ENCODE measurements at places on chromosomes 7 and 10.

DNA sequence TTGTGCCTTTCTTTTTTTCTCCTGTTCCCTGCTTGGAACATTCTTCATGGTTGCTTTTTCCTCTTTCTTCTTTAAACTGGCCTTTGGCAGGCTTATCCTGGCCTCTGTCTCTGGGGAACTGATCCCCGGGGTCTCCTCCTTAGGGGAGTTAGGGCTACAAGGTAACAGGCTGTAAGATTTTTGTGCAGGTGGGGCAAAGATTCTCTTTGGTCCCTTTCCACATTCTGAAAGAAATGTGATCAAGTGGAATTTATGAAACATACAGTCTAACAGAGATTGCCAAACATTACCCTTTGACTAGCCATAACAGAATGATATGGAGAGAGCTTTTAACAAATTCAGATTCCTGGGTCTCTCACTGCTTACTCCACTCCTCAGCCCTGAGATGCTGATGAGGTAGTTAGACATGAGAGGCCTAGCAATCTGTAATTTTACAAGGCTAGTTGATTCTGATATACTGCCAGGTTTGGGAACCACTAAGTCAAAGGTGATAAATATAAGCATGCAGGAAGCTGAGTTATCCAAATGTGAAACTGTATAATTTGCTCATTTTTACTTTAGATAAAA lies 8.8 kb downstream of the ZCWPW1 start:
- no peak for DNase-seq

DNA sequence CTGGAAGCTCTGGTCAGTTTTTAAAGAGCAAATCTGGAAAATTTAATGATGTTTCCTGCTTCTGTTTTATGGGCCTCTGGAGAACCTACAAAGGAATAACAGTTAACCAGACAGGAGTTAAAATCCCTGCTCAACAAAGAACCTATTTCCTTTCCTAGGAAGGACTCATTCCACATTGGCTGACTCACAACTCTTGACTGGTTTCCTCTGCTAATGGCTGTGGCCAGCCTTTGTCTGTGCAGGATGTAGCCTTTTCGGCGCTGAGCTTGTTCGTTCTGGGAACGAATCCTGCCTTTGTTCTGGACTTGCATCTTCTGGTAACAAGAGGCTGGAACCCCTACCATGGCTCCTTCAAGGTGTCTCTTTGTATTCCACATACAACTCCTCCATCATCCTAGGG lies 112.8 kb upstream of the PDCD4 start:
- no peak for DNase-seq

- no peak for DNase-seq
Measured at GRCh38 chr7:87445897-87446296, 29.6 kb downstream of the ABCB4 start.

GRCh38 chr7:137801003-137801402 lies 45.8 kb downstream of the DGKI start:
- DNase-seq = no peak

GRCh38 chr7:132249256-132249971 lies 326.9 kb downstream of the PLXNA4 start:
- no peak for DNase-seq

DNA sequence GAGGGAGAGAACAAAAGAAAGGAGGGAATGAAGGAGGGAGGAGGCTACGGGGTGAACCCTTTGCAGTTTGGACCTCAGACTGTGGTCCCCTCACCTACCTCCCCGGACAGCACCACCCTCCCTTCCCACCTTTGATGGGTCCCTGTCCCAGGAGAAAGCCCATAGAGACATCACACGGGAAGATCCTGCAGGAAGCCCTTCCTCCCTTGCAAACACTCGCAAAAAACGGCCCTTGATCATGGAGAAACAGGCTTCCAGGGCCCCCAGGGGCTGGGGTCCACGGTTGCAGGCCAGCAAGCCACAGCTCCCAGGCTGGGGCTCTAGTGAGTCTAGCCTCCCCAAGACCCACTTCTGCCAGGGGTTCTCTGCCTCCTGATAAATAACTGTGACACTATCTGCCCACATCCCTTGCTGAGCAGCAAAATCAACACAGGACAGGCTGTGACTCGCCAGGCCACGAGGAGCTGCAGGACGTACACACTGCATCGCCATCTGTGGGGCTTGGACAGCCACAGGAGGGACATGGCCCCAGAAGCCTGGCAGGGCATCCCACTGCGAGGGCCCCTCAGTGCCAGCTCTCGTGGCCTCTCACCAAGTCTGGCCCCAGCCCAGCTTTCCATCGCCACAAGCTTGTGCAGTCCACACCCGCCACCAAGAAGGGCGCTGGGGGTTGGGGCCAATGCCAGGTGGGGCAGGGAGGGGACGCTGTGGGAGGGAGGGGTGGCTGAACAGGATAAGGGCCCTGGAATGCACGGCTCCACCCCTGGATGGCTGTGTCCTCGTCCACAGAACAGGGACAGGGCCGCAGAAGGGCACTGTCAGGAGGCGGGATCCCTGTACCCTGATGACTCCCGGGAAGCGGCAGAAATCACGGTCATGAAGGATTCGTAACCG lies 34.2 kb downstream of the PDGFA start:
- no peak for DNase-seq
